Left lobe of liver (tissue), 2 donors: ENCODE measurements at places on chromosomes 4 and X.

- no peak for DNase-seq
Measured at GRCh38 chrX:30570505-30570904, 7.1 kb downstream of the TASL start.

- no peak for DNase-seq
Measured at GRCh38 chr4:7691982-7692381, 247.7 kb downstream of the AFAP1 start.

GRCh38 chr4:14176613-14177012, 549.1 kb upstream of the BOD1L1 start:
- no peak for DNase-seq

- no peak for DNase-seq
Measured at GRCh38 chr4:108113229-108113628, 55.5 kb downstream of the LEF1 start.

GRCh38 chrX:53681661-53682060, 4.9 kb downstream of the HUWE1 start:
- DNase-seq = no peak

DNA sequence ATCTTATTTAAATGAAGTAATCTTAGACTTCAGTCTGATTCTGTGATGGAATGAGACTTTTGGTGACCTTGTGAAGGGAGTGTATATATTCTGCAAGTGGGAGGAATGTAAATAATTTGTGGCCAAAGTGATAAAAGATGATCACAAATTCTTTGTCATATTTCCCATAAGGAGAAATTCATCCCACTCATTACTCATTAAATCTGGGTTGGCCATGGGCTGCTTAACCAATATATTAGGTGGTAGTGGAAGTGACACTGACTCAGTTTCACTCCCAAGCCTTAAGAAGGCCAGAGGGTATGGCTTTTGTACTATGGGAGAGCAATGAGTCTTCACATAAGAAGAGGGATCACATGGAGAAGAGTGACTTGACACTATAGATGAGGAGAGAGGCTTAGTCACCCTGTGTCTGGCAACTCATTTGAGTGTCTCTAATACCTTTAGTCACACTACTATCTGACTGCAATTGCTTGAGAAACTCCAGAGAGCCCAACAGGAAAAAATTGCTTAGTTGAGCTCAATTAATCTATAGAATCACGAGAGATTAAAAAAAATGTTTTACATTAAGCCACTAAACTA, 408.2 kb upstream of the PITX2 start:
- no peak for DNase-seq

DNA sequence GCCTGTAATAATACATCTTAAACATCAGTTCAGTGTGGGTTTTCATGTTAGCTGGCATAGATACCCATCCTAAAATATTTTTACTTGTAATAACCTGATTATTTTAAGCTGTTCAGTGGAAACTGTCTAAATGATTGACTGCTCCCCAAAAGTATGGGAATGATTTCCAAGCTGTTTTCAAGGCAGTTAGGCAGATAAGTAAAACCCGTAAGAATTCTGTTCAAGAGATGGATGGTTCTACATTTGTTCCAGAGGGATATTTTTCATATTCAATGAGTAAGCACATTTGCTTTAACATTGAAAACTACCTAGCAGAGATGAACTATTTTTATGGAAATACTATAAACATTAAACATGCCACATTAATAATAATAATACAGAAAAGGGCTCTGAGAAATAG, 161.1 kb downstream of the UNC5C start:
- DNase-seq = no peak

- no peak for DNase-seq
Measured at GRCh38 chrX:23937100-23937499, 29.3 kb downstream of the CXorf58 start.

DNA sequence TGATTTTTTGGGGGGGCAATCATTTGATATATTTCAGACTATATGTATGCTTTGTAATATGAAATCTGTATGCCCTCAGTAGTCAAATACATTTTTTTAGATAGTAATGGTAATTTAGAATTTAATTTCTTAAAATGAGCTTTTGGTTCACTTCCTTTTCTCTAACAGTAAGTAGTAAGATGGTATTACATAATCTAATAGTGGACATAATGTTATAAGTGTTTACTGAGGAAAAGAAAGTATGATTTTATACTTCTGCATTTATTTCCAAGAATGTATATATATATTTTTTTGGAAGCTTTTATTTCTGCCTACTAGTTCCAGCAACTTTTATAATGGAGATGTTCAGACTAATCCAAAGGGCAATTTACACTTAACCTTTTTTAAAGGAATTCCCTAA, 1450.7 kb upstream of the TENM3 start:
- no peak for DNase-seq

- no peak for DNase-seq
Measured at GRCh38 chrX:154733066-154733425, 17.8 kb downstream of the GAB3 start.

DNA sequence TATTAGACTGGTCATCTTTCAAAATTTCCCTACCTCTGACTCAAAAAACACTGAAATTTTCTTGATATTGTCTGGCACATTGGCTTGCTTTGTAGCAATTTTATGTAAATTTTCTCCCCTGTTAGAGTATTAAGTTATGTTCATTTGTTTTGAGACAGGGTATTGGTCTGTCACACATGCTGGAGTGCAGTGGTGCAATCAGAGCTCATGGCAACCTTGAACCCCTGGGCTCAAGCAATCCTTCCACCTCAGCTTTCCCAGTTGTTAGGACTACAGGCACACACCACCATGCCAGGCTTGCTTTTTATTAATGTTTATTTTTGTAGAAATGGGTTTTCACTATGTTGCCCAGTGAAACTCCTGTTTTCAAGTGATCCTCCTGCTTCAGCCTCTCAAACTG, 17.5 kb downstream of the FABP2 start:
- DNase-seq = no peak

GRCh38 chrX:11431786-11432185, 138.6 kb downstream of the AMELX start:
- DNase-seq = no peak

- no peak for DNase-seq
Measured at GRCh38 chr4:183633476-183634400, 25.2 kb downstream of the RWDD4 start.

DNA sequence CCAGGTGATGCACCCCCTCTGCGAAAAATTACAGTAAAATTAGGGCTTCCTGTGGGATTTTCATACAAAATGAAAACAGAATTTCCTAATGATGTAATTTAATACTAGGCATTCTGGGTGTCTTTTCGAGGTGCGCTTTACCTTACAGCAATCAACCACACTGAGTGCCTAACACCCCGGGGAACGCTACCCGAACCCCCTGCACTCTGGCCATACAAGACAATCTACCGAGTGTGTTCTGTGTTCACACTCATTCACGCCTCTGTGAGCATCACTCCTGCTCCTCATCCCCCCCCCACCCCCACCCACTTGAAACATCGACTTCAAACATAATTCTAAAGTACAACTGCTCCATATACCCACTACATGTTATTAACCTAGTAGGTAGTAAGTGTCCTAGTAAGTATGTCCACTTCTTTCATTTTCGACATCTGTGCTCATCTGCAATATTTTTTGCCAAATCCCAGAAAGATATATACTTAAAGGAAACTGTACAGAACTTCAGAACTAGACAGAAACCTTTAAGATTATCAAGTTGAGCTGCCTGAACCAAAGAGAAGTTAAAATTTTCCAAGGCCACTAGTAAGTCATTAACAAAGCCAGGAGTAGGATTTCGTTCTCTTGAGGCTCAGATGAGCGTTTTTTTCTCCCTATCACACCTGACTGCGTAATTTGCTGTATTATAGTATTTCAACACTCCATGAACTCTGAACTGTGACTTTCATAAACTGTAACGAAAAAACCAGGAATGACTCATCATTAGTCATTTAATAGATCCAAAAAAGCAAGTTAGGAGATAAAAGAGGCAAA, 80.0 kb downstream of the FAT1 start:
- DNase-seq = no peak

DNA sequence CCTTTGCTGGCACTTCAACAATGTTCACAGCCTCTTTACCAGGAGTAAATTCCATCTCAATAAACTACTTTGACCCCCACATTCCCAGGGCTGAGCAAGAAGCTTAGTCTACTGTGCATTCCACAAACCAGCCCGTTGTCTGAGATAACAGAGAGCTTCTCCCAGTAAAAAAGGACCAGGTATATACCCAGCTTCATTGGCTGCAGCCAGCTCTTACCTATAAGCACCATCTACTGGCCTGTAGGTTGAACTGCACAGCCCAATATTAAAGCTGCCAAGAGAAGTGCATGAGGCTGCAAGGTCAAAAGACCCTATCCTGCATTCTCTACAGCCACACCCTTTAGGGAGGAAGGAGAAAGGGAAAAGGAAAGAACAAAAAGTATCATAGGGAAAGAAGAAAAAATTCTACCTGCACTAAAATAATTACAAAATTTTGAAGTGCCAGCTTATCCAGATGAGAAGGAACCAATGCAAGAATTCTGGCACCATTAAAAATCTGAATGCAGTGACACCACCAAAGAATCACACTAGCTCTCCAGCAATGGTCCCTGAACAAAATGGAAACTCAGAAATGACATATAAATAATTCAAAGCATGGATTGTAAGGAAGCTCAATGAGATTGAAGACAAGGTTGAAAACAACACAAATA, 45.7 kb upstream of the INTU start:
- no peak for DNase-seq

DNA sequence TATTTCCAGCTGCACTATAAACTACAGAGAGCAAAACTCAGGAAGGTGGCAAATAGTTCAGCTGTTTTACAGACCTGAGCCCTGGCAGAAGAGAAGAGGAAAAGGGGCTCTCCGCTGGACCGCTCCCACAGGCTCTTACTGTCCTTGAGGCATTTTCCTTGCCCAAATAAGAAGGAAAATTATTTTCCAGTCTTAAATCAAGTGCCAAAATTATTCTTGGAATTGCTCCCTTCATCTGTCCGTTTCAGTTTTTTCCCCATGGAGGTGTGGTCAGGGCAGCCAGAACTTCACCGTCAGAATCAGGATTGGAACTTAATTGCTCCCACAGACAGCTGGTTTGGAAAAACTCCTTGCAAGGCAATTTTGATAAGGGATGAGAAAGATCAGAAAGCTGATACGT, 35.2 kb upstream of the SPINK2 start:
- DNase-seq = no peak

- no peak for DNase-seq
Measured at GRCh38 chrX:125266153-125266660, 53.5 kb upstream of the TEX13C start.

- DNase-seq = no peak
Measured at GRCh38 chr4:124469981-124470380, 242.6 kb downstream of the ANKRD50 start.

DNA sequence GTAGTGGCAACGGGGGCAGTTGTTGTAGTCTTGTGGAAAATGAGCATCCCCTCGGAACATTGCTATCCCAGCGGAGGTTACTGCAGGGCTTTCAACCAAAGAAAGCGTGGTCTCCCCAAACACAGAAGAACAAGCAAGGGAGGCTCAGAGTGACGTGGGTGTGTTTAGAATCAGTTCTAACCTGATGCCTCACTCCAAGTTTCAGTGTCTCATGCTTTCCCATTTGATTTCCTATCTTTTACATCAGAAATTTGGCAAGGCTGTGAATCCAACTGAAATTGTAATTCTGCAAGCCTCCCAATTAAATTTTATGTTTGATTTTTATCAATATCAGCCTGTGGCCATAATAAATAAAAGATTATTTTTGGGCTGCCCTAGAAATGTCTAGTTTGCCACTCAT, 156.1 kb upstream of the LNX1 start:
- DNase-seq = no peak
